ENCODE measurements at places on chromosomes 11 and 22. TPM values are rescaled to one million over a fixed set of nuclear protein-coding genes. Genes with fewer than 3 reads are reported as not detected.

Gene BUD13
- 7.0 TPM for total RNA-seq

Gene RBX1
- 65.7 TPM for total RNA-seq

Gene YIF1A
- total RNA-seq: 38.4 TPM

Gene HPX
- total RNA-seq: 0.35 TPM

Gene ZNRF3
- 5.0 TPM for total RNA-seq

Gene PTGDR2
- 3.0 TPM for total RNA-seq

Gene GPR83
- 0.27 TPM for total RNA-seq

Gene MS4A7
- 11.9 TPM for total RNA-seq

Gene SCGB1C1
- not detected for total RNA-seq

Gene EHBP1L1
- 44.9 TPM for total RNA-seq

Gene RPUSD4
- total RNA-seq: 40.7 TPM

Gene PGA4
- 0.83 TPM for total RNA-seq

Gene HEPN1
- total RNA-seq: not detected

Gene LSP1
- total RNA-seq: 23.0 TPM

All from Right ventricle myocardium superior (tissue), 1 donor.